ENCODE measurements at places on chromosomes 5 and 9.

DNA sequence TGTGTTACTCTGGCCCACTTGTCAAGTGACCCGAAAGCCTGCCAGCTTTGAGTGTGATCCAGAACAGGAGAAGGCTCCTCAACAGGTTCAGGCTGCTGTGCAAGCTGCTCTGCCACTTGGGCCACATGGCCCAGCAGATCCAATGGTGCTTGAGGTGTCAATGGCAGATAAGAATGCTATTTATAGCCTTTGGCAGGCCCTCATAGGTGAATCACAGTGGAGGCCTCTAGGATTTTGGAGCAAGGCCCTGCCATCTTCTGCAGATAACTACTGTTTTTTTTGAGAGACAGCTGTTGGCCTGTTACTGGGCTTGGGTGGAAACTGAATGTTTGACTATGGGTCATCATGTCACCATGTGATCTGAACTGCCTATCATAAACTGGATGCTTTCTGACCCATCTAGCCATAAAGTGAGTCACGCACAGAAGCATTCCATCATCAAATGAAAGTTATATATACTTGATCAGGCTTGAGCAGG is 180.8 kb downstream of the CARTPT start:
- peak; percentile 56 for DNase-seq

DNA sequence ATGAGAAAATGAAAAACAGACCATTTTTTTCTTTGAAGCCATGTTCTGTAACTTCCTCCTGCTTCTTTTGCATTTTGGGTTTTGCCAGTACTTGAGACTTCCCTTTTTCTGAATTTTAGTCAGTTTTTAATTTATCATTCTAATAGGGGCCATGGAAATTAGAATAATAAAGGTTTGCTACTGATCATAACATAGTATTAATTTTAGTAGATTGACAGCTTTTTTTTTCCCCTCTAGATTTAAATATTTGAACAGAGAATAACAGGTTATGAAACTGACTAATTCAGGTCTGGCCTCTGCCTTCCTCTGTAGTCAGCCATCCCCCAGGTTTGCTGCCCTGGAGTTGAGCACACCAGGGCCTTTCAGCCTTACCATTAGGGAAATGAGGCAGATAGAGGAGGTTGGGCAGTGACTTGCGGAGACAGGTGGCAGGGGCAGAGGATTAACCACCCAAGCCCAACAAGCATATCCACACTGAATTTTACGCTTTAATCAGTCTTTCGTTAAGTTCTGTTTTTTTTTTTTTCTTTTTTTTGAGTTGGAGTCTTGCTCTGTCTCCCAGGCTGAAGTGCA is 80.1 kb upstream of the TNFAIP8 start:
- DNase-seq, result no peak

DNA sequence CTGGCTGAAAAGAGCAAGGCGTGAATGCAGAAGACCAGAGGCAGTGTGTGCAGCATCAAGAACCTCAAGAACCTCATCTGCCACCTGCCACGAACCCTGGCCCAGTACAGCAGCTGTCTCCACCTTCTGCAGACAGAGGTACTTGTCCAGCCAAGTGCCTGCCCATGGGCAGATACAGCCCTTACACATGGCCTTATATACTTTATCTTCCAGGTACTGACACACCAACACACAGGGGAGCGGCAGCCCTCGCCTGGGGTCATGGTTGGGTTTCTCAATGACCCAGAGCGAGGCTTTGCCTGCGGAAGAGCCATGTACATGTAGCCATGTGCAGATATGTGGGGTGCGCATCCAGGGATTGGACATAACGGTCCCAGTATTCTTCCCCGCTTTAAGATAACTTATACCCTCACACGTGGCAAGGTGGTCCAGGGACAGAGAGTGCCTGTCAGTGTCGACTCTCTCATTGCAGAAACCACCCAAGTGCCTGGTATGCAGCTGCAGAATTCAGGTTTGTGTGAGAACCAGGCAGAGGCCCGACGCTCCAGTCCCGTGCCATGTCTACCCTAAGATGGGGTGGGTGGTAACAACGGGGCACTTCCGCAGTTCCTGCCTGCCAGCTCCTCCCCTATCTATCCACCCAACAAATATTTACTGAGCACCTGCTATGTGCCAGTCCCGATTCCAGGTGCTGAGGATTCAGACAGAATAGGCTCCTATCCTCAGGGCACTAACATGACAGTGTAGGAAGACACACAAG is 206.9 kb downstream of the FSTL4 start:
- DNase-seq, result no peak

DNA sequence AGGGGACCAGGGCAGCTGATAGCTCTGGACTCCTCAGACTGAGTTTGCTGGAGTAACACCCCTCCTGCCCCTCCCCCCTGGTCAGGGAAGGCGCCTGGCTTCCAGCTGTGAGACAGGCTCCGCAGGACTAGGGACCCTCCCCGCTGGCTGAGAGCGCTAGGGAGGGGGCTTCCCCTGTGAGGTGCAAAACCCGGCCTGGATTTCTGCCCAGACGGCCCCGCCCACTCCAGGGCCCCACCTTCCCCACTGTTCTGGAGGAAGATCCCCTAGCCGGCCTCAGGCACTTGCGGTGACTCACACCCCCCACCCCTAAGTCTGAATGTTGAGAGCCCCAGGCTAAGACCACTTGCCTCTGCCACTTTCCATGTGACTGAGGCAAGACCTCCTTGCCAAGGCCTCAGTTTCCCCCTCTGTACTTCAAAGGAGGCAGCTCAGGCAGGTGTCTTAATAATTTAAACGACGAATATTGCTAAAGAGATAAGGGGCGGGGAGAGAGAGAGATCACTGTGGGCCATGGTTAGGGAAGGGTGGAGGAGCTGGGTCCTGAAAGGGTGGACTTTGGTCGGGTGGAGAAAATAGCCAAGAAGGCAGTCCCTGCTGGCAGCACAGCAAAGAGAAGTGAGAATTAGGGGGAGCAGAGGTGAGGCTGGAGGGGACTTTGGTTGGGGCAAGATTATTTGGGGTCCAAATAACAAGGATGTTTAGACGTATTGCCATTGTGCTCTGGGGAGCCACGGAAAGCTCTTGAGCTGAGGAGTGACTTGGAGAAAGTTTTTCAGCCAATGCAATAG is 1.0 kb upstream of the DAB2IP start:
- DNase-seq, result peak; percentile 69
